Mammary epithelial cell (primary cell): ENCODE measurements at places on chromosomes 13 and 19. TPM values are rescaled to one million over a fixed set of nuclear protein-coding genes. Genes with fewer than 3 reads are reported as not detected.

The OLFM2 gene
- 2.0 and 2.4 TPM in 2 replicates for total RNA-seq

The ZNF223 gene
- 4.6 and 4.9 TPM in 2 replicates for total RNA-seq

The ZNF417 gene
- 16.2 TPM for total RNA-seq

The GNA15 gene
- 100 and 110 TPM in 2 replicates for total RNA-seq

The MBD3L3 gene
- not detected in 2 replicates for total RNA-seq

The SHD gene
- total RNA-seq, result not detected

The ALKBH6 gene
- 24.1 and 31.4 TPM in 2 replicates for total RNA-seq

The HCST gene
- total RNA-seq, result 0.83 TPM

The ZSCAN18 gene
- 16.3 and 24.7 TPM in 2 replicates for total RNA-seq

The ARHGAP35 gene
- 45.7 and 52.1 TPM in 2 replicates for total RNA-seq

The PRR20E gene
- not detected for total RNA-seq

The FGF21 gene
- 0.88 TPM in 1 of 2 replicates, not detected in the other for total RNA-seq

The ZNF880 gene
- total RNA-seq, result 12.9 and 16.9 TPM in 2 replicates

The OPA3 gene
- 13.7 TPM for total RNA-seq

The LILRB1 gene
- total RNA-seq, result not detected

The FBXW9 gene
- 13.7 TPM for total RNA-seq

The SUPT20H gene
- total RNA-seq, result 68.5 and 83.1 TPM in 2 replicates

The FXYD1 gene
- not detected for total RNA-seq
